ENCODE measurements at places on chromosomes 3 and 15.
A peak's percentile ranks its signal among the peaks of the same experiment; 100 is the strongest.

GRCh38 chr15:78052001-78052401 is 25.5 kb downstream of the TBC1D2B start:
- no peaks in the 10 kb centered on the region for H3K36me3 ChIP-seq
- no peaks in the 10 kb centered on the region for H3K27me3 ChIP-seq
- H3K4me3 ChIP-seq = no peak overlapping the region
- no peak for DNase-seq
- H3K27ac ChIP-seq = peak overlapping the region; percentile 50

DNA sequence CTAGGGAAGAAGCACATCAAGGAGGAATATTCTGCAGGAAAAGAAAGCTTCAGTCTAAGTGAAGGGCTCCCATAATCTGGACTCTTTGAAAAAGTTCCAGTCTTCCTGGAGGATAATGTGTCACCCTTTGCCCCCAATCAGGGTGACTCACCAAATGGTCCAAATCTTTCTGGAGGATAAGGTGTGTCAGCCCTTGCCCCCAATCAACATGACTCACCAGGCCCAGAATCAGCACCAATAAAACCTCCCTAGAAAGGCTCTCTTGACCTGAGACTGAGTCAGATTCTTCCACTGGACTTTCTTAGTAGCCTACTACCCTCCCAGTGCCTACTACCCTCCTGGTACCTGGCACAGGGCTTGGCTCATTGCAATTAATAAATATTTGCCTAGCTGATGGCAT is 9.5 kb upstream of the ARL14 start:
- no peak overlapping the region for H3K27ac ChIP-seq
- no peaks in the 10 kb centered on the region for H3K36me3 ChIP-seq
- no peak overlapping the region for H3K4me3 ChIP-seq

- DNase-seq = no peak
- H3K27ac ChIP-seq = peak overlapping the region; percentile 73
- H3K4me3 ChIP-seq = no peak overlapping the region
- H3K36me3 ChIP-seq = no peaks in the 10 kb centered on the region
- H3K27me3 ChIP-seq = no peaks in the 10 kb centered on the region
- H3K4me1 ChIP-seq = peaks cover 40% of the 10 kb centered on the region
These were observed 41.3 kb downstream of the SRP14 start for GRCh38 chr15:39997639-39998038.

DNA sequence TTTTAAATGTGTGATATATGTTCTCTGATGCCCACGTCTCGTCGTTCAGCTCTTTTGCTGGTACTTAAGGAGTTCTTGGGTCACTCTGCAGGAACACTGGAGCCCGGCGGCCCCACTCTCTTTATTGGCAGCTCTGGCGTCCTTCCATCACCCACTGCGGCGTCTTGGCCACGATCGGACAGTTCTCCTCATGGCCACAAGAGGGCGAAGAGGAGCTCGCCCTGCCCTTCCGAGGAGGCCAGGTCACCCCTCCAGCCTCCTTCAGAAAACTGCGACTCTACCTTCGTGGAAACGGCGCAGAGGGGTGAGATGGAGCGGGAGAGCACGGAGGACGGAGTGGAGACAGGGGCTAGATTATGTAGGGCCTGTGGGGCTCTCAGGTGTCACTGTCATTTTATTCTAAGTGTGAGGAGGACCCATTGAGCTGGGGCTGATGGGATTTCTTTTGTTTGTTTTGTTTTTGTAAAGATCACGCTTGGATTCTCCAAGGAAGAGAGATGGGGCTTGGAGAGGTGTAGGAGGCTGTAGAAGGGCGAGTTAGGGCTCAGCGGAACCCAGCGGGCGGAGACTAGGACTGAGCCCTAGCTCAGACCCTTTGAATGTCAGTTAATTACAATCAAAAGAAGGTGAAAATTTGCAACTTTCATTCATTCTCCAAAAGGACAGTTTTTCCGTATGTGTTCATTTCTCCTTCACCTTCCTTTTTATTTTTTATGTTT is 28.0 kb upstream of the GABRA5 start:
- H3K4me3 ChIP-seq = no peak overlapping the region
- no peaks in the 10 kb centered on the region for H3K36me3 ChIP-seq
- peak; percentile 41 for DNase-seq
- H3K27me3 ChIP-seq = no peaks in the 10 kb centered on the region

GRCh38 chr3:5055357-5056110 is 66.6 kb upstream of the ARL8B start:
- no peaks in the 10 kb centered on the region for H3K4me1 ChIP-seq
- no peak overlapping the region for H3K27ac ChIP-seq
- no peaks in the 10 kb centered on the region for H3K36me3 ChIP-seq
- no peak overlapping the region for H3K4me3 ChIP-seq
- H3K27me3 ChIP-seq = no peaks in the 10 kb centered on the region

GRCh38 chr3:197989651-197990050 is 29.6 kb downstream of the LMLN start:
- H3K27me3 ChIP-seq = no peaks in the 10 kb centered on the region
- DNase-seq = no peak
- H3K27ac ChIP-seq = no peak overlapping the region
- H3K4me3 ChIP-seq = no peak overlapping the region
- no peaks in the 10 kb centered on the region for H3K36me3 ChIP-seq

DNA sequence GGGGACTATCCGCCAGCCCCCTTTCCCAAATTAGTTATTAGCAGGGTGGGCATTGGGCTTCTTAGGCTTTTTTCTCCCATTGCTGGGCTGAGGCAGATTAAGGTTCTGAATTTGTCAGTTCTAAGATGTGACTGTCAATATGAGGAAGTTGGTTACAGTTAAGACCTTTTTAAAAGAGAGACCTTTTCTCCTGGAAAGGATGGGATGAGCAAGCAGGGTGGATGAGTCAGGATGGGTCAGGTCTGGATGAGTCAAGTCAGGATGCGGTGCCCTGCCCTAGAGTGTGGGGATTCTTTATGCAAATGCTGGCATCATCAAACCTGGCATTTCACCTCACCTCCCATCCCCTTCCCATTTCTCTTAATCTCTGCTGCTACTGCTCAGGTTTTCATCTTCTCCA is 1.9 kb downstream of the AEN start:
- H3K27me3 ChIP-seq = no peaks in the 10 kb centered on the region
- peak overlapping the region; percentile 87 for H3K4me3 ChIP-seq
- H3K27ac ChIP-seq = peak overlapping the region; percentile 78
- H3K36me3 ChIP-seq = peaks cover 24% of the 10 kb centered on the region

DNA sequence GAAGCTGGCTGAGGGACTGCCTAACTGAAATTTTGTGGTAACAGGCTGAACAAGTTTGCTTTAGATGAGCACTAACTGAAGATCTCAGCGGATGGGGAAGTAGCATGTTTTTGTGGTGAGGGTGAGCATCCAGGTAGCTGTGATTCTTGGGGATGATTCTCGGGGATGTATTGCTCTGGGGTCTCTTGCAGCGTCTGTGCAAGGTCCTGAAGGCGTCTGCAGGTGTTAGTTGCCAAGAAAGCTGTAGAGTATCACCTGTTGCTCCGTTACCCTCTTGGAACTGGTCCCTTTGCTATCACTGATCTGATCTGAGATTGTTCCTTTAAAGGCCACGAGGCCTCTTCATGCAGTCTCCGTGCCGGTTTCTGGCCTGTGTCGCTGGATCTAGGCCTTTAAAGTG is 6.0 kb downstream of the TMED3 start:
- peaks cover 36% of the 10 kb centered on the region for H3K4me1 ChIP-seq
- no peak overlapping the region for H3K4me3 ChIP-seq
- H3K36me3 ChIP-seq = peaks cover 57% of the 10 kb centered on the region
- no peak for DNase-seq

GRCh38 chr3:113277941-113278598 is 66.7 kb downstream of the BOC start:
- peak; percentile 56 for DNase-seq
- no peaks in the 10 kb centered on the region for H3K27me3 ChIP-seq
- H3K27ac ChIP-seq = 0 out of 2 replicates have a peak overlapping the region, but pooled peaks have one; percentile 71

GRCh38 chr3:33041909-33042308 is 55.0 kb downstream of the GLB1 start:
- H3K4me3 ChIP-seq = no peak overlapping the region
- no peaks in the 10 kb centered on the region for H3K27me3 ChIP-seq
- no peak for DNase-seq
- no peak overlapping the region for H3K27ac ChIP-seq
- peaks cover 6% of the 10 kb centered on the region for H3K36me3 ChIP-seq

DNA sequence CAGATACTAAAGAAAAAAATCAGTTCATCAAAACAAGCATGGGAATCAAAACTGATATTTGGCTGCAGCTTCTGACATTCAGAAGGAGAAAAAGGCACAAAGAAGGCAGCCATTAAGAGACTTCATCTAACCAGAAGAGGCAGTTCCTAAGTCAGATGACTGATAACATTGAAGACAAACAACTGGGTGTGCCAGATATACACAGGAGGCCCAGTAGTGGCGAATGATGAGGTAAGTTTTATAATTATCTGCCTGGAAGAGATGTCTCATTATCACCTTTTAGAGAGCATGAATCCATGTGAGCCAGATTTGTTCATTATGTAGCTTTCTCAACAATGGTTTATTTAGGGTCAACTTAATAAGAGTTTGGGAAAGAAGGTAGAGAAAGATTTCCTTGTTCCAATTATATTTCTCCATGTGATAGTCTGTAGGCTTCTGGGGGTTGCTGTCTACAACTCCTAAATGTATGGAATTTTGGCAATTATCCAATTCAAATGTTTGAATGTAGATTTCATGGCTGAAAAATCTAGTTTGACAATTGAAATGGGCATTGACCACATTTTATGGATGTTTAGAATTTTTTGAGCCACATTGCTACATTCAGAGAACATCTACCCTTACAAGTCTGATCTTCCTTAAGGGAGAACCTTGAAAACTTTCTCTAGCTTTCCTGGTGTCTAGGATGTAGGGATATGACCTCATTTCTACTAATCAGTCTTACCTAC is 50.4 kb upstream of the RASGRF1 start:
- no peak overlapping the region for H3K27ac ChIP-seq
- no peak for DNase-seq
- H3K4me1 ChIP-seq = peaks cover 8% of the 10 kb centered on the region
- no peaks in the 10 kb centered on the region for H3K27me3 ChIP-seq
- no peak overlapping the region for H3K4me3 ChIP-seq

GRCh38 chr3:46193436-46193835 is 14.7 kb downstream of the CCR1 start:
- H3K36me3 ChIP-seq = no peaks in the 10 kb centered on the region
- H3K27me3 ChIP-seq = peaks cover 4% of the 10 kb centered on the region
- no peak overlapping the region for H3K27ac ChIP-seq
- no peak overlapping the region for H3K4me3 ChIP-seq
- H3K4me1 ChIP-seq = no peaks in the 10 kb centered on the region

DNA sequence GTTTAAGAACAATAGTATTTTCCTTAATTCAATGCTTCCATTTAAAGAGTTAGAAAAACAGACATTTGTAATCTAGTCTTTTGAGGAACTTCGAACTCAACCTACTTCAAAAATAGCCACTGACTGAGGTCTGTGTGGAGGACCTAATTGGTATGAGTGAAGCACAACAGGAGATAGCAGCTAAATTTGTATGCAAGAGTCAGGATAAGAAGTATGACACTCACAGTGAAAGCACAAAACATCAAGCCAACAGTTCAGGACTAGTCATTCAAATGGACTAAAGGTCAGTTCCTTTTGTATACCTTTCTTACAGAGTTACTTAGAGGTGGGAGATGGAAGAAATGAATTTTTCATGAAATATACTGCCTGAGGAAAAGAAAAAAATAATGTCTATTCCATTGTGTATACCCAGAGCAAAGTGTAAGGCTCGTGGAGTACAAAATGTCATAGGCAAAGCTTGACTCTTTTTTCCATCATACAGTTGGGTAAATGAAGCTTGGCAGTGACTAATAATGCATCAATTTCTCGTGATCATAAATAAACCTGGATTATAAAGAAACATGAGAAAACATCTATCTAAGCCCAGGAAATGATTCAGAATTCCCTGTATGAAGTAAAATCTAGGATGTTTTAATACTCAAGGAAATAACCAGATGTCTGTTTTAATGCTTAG is 1005.2 kb upstream of the CADM2 start:
- H3K4me1 ChIP-seq = no peaks in the 10 kb centered on the region
- H3K36me3 ChIP-seq = no peaks in the 10 kb centered on the region
- no peak overlapping the region for H3K27ac ChIP-seq
- H3K4me3 ChIP-seq = no peak overlapping the region
- no peak for DNase-seq

GRCh38 chr3:123419850-123420297 is 29.0 kb downstream of the ADCY5 start:
- no peak for DNase-seq
- no peak overlapping the region for H3K27ac ChIP-seq
- H3K27me3 ChIP-seq = no peaks in the 10 kb centered on the region
- no peaks in the 10 kb centered on the region for H3K36me3 ChIP-seq

GRCh38 chr3:87227835-87228144 is 681 bp downstream of the CHMP2B start:
- H3K4me3 ChIP-seq = peak overlapping the region; percentile 86
- H3K4me1 ChIP-seq = peaks cover 20% of the 10 kb centered on the region
- H3K36me3 ChIP-seq = no peaks in the 10 kb centered on the region
- H3K27ac ChIP-seq = no peak overlapping the region
- H3K27me3 ChIP-seq = no peaks in the 10 kb centered on the region

GRCh38 chr3:40848421-40848820 is 323.7 kb downstream of the ZNF621 start:
- no peak overlapping the region for H3K4me3 ChIP-seq
- H3K27me3 ChIP-seq = no peaks in the 10 kb centered on the region
- DNase-seq = no peak
- H3K36me3 ChIP-seq = no peaks in the 10 kb centered on the region
- H3K4me1 ChIP-seq = no peaks in the 10 kb centered on the region
- no peak overlapping the region for H3K27ac ChIP-seq

DNA sequence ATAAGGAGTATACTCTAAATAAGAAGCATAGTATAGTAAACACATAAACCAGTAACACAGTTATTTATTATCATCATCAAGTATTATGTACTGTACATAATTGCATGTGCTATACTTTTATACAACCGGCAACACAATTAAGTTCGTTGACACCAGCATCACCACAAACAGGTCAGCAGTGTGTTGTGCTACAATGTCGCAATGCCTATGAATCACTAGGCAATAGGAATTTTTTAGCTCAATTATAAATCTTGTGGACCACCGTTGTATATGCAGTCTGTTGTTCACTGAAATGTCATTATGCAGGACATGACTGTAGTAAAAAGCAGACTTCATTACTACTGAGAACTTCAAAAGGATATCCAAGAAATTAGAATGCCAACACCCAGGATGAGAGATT is 177.0 kb downstream of the PDCD6IP start:
- H3K27me3 ChIP-seq = peaks cover 3% of the 10 kb centered on the region
- no peak overlapping the region for H3K4me3 ChIP-seq
- no peak overlapping the region for H3K27ac ChIP-seq
- DNase-seq = no peak
- H3K4me1 ChIP-seq = peaks cover 7% of the 10 kb centered on the region

GRCh38 chr15:45361878-45362277 is 16.5 kb downstream of the GATM start:
- no peak overlapping the region for H3K4me3 ChIP-seq
- no peak for DNase-seq
- H3K36me3 ChIP-seq = no peaks in the 10 kb centered on the region
- H3K27ac ChIP-seq = no peak overlapping the region

Measured in Karpas-422 (cell line).